SJCRH30 (cell line): ENCODE measurements at places on chromosomes 3 and 15.

GRCh38 chr3:169071003-169071402 lies 592.5 kb downstream of the MECOM start:
- DNase-seq = no peak
- no peaks in the 10 kb centered on the region for H3K4me1 ChIP-seq
- H3K27ac ChIP-seq = no peak overlapping the region
- H3K27me3 ChIP-seq = no peaks in the 10 kb centered on the region

- H3K4me3 ChIP-seq = no peak overlapping the region
- H3K27ac ChIP-seq = no peak overlapping the region
- no peak for DNase-seq
- peaks cover 29% of the 10 kb centered on the region for H3K4me1 ChIP-seq
Observed at GRCh38 chr15:51864408-51865056, 35.1 kb downstream of the TMOD3 start.

DNA sequence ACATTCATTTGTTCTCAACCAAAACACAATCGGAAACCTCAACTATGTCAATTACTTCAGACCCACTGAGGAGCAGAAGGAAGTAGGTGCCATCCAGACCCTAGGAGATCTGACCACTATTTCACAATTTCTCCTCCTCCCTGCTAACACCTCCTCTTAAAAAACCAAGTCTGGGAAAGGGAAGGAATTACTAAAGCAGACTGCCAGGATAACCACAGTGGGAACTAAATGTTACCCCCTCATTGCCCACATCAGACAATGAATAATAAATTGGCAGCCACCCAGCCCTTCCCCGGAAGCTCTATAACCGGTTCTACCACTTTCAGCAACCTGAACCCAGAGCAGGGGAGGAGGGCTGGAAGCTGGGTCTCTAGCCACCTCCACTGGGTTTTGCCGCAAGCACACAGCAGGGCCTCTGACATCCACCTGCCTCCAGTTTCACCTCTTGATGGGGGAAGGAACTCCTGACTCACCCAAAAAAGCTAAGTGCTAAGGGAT lies 17.6 kb downstream of the C15orf62 start:
- no peak overlapping the region for H3K27ac ChIP-seq
- H3K4me1 ChIP-seq = peaks cover 22% of the 10 kb centered on the region
- no peak for DNase-seq
- no peaks in the 10 kb centered on the region for H3K27me3 ChIP-seq

- no peaks in the 10 kb centered on the region for H3K27me3 ChIP-seq
- DNase-seq = no peak
- peak overlapping the region; percentile 60 for H3K27ac ChIP-seq
- H3K4me3 ChIP-seq = peak overlapping the region; percentile 52
Observed at GRCh38 chr15:67836955-67837354, 2.9 kb downstream of the RNU6-1 start.

DNA sequence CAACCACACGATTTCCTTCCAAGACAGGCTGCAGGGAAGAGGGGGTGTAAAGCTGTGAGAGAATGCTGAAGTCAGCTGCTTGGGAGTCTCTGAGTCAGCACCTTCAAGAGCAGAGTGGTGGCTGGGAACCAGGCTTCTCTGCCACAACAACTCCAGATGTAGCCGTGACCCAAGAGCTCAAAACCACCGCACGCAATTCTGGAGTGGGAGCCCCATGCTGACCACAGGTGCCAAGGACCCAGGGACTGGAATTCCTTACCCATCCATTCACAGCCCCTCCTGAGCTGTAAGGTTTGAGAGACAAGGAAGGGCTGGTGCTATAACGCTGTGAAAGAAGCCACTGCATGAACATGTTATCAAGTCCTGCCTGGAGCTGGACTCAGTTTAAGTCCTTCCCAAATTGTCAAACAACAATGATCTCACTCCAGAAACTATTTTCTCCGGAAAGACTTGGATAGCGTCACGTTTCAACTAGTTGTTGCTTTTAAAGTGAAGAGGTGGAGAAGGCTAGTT lies 61.4 kb downstream of the UMPS start:
- H3K27ac ChIP-seq = peak overlapping the region; percentile 36
- DNase-seq = no peak
- no peaks in the 10 kb centered on the region for H3K27me3 ChIP-seq
- H3K4me3 ChIP-seq = no peak overlapping the region

DNA sequence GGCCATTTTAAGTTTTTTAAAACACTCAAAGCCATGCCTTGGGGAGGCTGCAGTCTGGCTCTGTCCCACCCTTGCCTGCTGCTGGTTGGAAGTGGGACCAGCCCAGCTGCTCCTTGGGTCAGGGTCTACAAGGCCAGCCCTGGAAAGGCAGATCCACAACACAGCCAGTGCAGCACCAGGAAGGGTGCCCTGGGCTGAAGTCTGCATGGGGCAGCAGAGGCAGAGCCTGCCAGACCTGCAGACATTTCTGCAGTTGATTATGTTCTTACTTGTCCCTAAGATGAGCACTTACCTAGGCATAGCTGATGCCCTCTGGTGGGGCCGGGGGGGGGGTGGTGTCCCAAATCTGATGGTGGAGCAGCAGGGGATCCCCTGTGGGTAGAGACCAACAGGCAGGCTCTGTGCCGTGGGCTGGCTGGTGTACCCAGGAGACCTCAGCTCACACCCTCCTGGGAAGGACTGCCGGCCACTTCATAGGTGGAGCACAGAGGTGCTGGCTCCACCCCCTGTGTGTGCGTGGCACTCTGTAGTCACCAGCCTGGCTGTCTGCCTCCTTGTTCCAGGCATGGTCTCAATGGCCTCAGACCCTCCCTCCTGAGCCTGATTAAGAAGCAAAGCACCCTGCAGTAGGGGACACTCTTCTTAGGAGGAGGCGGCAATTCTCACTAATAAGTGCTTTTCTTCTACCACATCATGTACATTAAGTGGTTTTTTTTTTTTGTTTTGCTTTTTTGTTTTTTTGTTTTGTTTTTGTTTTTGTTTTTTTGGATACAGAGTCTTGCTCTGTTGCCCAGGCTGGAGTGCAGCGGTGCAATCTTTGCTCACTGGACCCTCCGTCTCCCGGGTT lies 97.4 kb upstream of the KLF13 start:
- H3K27ac ChIP-seq = no peak overlapping the region
- H3K36me3 ChIP-seq = no peaks in the 10 kb centered on the region
- H3K4me1 ChIP-seq = peaks cover 8% of the 10 kb centered on the region
- H3K4me3 ChIP-seq = no peak overlapping the region

- H3K4me3 ChIP-seq = no peak overlapping the region
- no peak for DNase-seq
- H3K36me3 ChIP-seq = no peaks in the 10 kb centered on the region
- H3K27me3 ChIP-seq = no peaks in the 10 kb centered on the region
- H3K27ac ChIP-seq = no peak overlapping the region
Observed at GRCh38 chr15:43955140-43955539, 128.3 kb downstream of the WDR76 start.

- no peak for DNase-seq
- H3K4me1 ChIP-seq = no peaks in the 10 kb centered on the region
- no peaks in the 10 kb centered on the region for H3K27me3 ChIP-seq
- no peak overlapping the region for H3K27ac ChIP-seq
- no peak overlapping the region for H3K4me3 ChIP-seq
- no peaks in the 10 kb centered on the region for H3K36me3 ChIP-seq
Observed at GRCh38 chr3:42820746-42821051, 11.5 kb downstream of the ACKR2 start.

- 0 out of 2 replicates have a peak, but pooled peaks cover 3% of the 10 kb centered on the region for H3K4me1 ChIP-seq
- no peaks in the 10 kb centered on the region for H3K27me3 ChIP-seq
- H3K36me3 ChIP-seq = no peaks in the 10 kb centered on the region
- H3K27ac ChIP-seq = no peak overlapping the region
- DNase-seq = no peak
Observed at GRCh38 chr3:57961177-57961827, 46.9 kb upstream of the FLNB start.

DNA sequence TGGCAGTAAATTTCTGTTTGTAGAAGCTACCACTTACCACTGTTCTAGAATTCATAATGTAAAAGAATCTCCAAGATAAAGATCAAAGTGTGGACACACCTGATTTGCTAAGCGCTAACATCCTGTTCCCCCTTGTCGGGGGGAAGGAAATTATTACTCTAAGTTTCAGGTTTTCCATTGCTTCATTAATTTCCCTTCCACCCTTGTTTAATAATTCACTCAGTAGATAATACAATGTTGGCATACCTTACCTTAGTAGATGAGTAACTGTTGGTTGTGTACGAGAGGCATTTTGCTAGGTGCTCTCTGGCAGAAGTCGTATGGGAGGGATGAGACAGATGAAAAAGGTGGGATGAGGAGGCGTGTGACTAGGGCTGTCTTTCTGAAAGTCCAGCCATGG lies 641.2 kb upstream of the ARRDC4 start:
- no peaks in the 10 kb centered on the region for H3K36me3 ChIP-seq
- no peak overlapping the region for H3K4me3 ChIP-seq
- H3K4me1 ChIP-seq = no peaks in the 10 kb centered on the region
- no peak for DNase-seq

- no peaks in the 10 kb centered on the region for H3K27me3 ChIP-seq
- H3K4me1 ChIP-seq = no peaks in the 10 kb centered on the region
- no peaks in the 10 kb centered on the region for H3K36me3 ChIP-seq
Observed at GRCh38 chr3:15476378-15476777, 45.1 kb downstream of the COLQ start.

- no peaks in the 10 kb centered on the region for H3K36me3 ChIP-seq
- peak; percentile 78 for DNase-seq
- no peak overlapping the region for H3K4me3 ChIP-seq
- H3K27me3 ChIP-seq = no peaks in the 10 kb centered on the region
Observed at GRCh38 chr15:57561041-57561711, 30.5 kb upstream of the MYZAP start.

GRCh38 chr3:150602426-150603152 lies 532 bp upstream of the SELENOT start:
- peak; percentile 16 for DNase-seq
- peak overlapping the region; percentile 79 for H3K27ac ChIP-seq
- H3K4me3 ChIP-seq = peak overlapping the region; percentile 72
- H3K36me3 ChIP-seq = peaks cover 4% of the 10 kb centered on the region; the same call in 1 of the 2 replicates
- H3K4me1 ChIP-seq = no peaks in the 10 kb centered on the region; the same call in 1 of the 2 replicates
- H3K27me3 ChIP-seq = no peaks in the 10 kb centered on the region

DNA sequence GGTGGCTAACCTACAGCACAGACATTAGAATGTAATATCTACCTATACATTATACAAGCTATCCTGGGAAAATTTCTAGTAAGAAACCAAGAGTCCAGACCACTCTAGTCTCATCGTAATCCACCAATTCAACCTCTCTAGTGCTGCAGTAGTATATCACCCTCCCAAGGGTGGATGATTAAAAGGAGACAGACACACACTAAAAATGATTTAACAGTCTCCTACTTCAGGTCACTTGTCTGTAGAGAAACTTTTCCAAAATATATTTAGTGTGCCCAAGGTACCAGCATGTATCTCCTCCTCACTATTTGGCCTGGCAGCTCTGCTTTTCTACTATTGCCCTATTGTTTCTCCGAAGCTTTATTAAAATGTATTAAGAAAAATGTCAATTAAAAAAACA lies 45.0 kb downstream of the ZBTB20 start:
- H3K4me1 ChIP-seq = peaks cover 4% of the 10 kb centered on the region
- no peaks in the 10 kb centered on the region for H3K27me3 ChIP-seq
- H3K36me3 ChIP-seq = no peaks in the 10 kb centered on the region
- no peak overlapping the region for H3K4me3 ChIP-seq

DNA sequence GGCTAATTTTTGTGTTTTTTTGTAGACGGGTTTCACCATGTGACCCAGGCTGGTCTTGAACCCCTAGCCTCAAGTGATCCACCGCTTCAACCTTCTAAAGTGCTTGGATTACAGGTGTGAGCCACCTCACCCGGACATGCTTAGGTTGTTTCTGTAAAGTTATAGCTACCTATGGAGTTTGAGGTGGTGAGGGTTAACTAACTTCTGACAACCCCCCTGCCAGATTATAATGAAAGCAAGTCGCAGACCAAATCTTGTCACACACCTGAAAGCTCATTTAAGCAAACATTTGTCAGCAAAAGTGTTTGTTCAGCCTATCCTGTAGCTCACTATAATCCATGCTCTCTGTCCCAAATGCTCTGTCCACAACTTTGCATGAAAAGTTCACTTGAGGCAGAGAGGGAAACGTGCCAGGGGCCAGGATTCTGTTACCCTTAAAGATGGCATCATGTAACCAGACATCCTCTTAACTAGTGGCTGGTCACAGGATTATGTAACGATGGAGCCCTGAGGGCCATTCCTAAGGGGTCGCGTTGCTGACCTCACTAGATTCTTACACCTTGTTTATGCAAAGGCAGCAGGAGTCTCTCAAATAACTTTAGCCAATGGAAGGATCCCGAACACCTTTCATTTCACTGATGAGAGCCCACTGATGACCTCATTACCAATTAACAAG lies 24.1 kb upstream of the SENP5 start:
- H3K27ac ChIP-seq = no peak overlapping the region
- DNase-seq = no peak
- H3K27me3 ChIP-seq = no peaks in the 10 kb centered on the region
- H3K4me1 ChIP-seq = no peaks in the 10 kb centered on the region
- no peak overlapping the region for H3K4me3 ChIP-seq

- H3K27ac ChIP-seq = no peak overlapping the region
- H3K4me1 ChIP-seq = no peaks in the 10 kb centered on the region
- H3K27me3 ChIP-seq = no peaks in the 10 kb centered on the region
- H3K4me3 ChIP-seq = no peak overlapping the region
- H3K36me3 ChIP-seq = no peaks in the 10 kb centered on the region
Observed at GRCh38 chr15:25611603-25612002, 172.8 kb upstream of the UBE3A start.

DNA sequence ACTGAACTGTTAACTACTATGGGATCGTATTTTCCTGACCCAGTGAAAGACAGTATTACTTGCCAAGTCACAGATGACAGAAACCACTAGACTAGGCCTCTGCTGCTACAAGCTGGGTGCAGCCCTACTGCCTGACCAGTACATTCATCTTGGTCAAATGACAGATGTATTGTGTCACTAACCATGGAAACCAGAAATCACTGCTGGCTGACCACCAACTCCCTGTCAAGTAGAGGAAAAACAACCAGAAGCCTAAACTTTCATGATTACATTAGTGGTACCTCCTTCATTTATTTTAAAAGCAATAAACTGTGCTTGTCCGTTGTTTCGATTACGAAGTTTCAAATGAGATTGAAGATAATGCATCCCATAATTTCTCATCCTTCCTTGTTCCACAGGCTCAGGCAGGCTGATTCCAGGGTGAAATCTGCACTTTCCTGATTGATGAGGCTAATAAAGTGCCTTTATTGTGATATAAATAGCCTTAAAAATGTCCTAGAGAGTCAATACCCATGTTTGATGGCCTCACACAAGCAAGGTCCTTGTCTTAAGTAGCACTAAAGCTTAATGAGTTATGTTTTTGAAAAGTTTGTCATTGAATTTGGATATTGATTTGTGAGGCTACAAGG lies 309.7 kb downstream of the LSAMP start:
- H3K27ac ChIP-seq = no peak overlapping the region
- no peak for DNase-seq
- no peaks in the 10 kb centered on the region for H3K27me3 ChIP-seq
- H3K36me3 ChIP-seq = no peaks in the 10 kb centered on the region
- no peak overlapping the region for H3K4me3 ChIP-seq
- no peaks in the 10 kb centered on the region for H3K4me1 ChIP-seq

- H3K4me1 ChIP-seq = no peaks in the 10 kb centered on the region
- H3K36me3 ChIP-seq = no peaks in the 10 kb centered on the region
- H3K4me3 ChIP-seq = no peak overlapping the region
- H3K27me3 ChIP-seq = no peaks in the 10 kb centered on the region
- no peak overlapping the region for H3K27ac ChIP-seq
Observed at GRCh38 chr3:175108613-175109151, 249.5 kb downstream of the NAALADL2 start.

- no peaks in the 10 kb centered on the region for H3K36me3 ChIP-seq
- no peaks in the 10 kb centered on the region for H3K27me3 ChIP-seq
- no peaks in the 10 kb centered on the region for H3K4me1 ChIP-seq
- no peak for DNase-seq
Observed at GRCh38 chr3:111786922-111787321, 72.1 kb upstream of the PHLDB2 start.

- H3K27me3 ChIP-seq = no peaks in the 10 kb centered on the region
- H3K4me3 ChIP-seq = no peak overlapping the region
- H3K27ac ChIP-seq = no peak overlapping the region
- H3K36me3 ChIP-seq = no peaks in the 10 kb centered on the region
Observed at GRCh38 chr15:25468611-25469010, 29.8 kb upstream of the UBE3A start.
